NCI-H187 treated with DMSO at 0.1 percent for 48 hours (cell line): ENCODE measurements at places on chromosomes 7 and 10.

GRCh38 chr10:113604572-113604971, 51.7 kb downstream of the HABP2 start:
- no peak for DNase-seq

DNA sequence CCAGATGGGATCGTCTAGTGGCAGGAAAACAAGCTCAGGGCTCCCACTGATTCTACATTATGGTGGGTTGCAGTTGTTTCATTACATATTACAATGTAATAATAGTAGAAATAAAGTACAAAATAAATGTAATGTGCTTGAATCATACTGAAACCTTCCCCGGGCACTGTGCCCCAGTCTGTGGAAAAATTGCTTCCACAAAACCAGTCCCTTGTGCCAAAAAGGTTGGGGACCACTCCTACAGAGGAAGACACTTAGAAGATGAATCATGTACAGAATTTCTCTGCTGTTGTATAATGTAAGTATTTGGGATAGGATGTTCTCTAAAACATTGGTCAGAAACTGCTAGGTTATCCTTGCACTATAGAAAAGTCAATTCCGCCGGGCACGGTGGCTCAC, 11.3 kb upstream of the PHYH start:
- DNase-seq: no peak

- no peak for DNase-seq
Measured at GRCh38 chr7:36900988-36901710, 176.9 kb upstream of the AOAH start.

DNA sequence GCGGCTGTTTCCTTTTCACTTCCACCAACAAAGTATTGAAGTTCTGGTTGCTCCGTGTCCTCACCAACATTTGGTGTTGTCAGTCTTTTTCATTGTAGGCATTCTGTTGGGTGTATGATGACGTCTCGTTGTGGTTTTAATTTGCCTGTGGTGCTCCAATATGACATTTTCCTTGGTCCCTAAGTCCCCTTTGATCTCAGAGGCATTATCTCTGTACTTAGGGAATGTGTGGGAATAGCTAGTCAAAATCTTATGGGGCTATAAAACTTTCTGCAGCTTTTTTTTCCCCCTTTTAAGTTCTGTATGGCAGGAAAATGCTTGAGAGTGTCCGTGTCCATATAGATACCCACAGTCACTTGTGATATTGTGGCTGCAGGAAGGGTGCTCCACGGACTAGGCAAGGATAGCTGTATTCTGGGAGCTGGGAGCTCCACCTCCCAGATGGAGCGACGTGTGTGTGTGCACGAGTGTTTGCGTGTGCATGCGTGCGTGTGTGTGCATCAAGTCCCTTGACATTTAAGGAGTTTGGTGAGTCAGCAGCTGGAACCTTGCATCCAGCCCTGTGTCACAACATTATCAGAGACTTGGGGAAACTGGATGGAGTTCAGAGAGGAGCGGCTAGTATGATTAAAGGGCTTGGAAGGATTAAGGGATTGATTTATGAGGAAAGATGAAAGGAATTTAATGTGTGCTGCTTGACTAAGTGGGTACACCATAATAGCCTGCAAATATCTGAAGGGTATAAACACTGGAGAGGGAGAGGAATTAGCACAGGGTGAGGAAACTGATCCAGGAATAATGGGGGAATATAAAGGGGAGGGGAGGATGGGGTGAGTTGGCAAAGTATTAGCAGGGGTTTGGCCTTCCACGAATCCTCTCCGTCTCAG, 66.8 kb downstream of the LRMDA start:
- DNase-seq: no peak

- no peak for DNase-seq
Measured at GRCh38 chr10:112539340-112539739, 92.3 kb downstream of the VTI1A start.

DNA sequence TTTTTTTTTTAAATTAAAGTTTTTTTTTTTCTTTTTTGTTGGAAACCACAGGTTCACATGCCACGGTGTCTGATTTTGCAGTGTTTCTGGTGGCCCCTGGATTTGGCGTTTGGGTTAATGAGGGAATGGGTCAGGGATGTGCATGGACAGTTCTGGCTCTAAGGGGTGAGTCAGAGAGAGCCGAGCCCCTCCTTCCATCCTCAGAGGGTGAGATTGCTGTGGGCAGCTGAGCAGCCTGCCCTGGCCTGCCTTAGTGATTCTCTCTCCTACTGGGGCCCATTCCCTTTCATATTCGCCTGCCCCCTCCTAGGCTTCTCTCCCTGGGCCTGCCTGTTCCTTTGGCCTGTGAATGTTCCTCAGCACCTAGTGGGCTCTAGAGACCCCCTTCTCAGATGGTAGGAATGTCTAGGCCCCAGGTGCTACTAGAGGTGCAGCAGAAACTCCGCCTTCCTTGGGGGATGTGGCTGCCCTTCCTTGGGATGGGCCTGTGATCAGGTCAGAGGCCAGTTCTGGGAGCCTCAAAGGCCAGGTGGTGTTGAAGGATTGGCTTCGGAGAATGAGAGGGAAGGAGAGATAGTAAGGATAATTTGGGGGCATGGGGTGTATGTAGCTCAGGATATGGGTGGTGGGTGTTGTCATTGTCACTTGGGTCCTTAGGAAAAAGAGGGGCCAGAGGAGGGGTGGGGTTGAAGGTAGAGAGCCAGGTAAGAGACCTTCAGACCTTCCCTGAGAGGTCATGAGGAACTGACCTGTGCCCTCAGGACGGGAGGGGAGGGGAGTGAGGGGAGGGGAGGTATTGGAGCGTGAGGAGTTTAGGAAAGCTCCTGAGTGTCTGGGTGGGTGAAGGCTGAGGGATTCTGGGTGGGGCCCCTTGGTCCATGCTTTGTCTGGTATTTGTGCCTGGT, 19.8 kb downstream of the TSPAN14 start:
- no peak for DNase-seq

- no peak for DNase-seq
Measured at GRCh38 chr7:139679731-139680594, 97.8 kb downstream of the HIPK2 start.

GRCh38 chr10:4672201-4672600, 153.8 kb upstream of the AKR1E2 start:
- DNase-seq: no peak

GRCh38 chr10:77409697-77410471, 227.7 kb downstream of the KCNMA1 start:
- no peak for DNase-seq

GRCh38 chr10:64060389-64060788, 539.2 kb downstream of the REEP3 start:
- DNase-seq: no peak

DNA sequence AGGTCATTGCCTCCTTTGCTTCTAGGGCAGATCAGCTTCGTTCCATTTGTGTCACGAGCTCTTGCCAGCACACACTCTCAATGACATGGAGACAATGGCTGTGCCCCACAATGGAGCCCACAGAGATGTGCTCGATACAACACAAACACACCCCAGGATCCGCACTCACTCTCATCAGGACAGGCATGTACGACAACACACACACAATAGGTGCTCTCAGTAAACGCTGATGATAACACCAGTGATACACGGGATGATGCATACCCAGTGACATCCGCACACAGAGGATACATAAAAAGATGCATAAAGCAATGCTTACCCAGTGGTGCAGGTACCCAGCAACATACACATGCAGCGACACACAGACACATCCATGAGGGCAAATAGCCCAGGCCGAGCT, 61.2 kb upstream of the LBX1 start:
- no peak for DNase-seq

DNA sequence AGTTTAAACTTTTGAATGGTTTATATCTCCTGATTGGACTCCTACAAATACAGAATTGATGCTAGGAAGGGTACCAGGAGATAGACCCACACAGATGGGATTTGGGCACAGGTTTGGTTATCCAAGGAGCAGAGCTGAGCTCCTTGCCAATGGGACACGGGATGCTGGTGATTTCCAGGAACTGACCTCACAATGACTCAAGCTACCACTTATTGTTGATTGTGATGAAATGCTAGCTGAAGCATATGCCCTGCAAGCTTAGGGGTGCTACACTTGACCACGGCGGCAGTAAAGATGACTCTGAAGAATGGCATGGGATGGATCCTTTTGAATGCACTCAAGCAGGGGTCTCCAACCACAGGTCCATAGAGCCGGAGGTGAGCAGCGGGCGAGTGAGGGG, 45.5 kb upstream of the VKORC1L1 start:
- no peak for DNase-seq

- no peak for DNase-seq
Measured at GRCh38 chr10:24716295-24716694, 7.4 kb downstream of the ARHGAP21 start.

DNA sequence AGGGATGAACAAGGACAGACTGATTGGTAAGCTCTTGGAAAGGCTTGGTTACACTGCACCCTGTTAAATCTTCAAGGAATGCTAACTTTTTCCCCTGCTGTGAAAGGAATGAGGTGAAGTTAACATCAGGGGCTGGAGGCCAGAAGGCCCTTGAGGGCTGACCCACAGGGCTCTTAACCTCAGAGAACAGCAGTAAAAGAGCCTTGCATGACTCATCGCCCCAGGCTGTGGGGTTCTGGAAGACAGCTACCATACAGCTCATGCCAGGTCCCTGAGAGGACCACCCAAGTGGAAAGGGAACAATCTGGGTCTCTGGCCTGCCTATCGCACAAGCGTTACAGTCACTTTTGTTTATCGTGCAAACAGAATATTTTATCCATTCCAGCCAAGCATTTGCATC, 54.4 kb downstream of the CYP2C9 start:
- DNase-seq: no peak

DNA sequence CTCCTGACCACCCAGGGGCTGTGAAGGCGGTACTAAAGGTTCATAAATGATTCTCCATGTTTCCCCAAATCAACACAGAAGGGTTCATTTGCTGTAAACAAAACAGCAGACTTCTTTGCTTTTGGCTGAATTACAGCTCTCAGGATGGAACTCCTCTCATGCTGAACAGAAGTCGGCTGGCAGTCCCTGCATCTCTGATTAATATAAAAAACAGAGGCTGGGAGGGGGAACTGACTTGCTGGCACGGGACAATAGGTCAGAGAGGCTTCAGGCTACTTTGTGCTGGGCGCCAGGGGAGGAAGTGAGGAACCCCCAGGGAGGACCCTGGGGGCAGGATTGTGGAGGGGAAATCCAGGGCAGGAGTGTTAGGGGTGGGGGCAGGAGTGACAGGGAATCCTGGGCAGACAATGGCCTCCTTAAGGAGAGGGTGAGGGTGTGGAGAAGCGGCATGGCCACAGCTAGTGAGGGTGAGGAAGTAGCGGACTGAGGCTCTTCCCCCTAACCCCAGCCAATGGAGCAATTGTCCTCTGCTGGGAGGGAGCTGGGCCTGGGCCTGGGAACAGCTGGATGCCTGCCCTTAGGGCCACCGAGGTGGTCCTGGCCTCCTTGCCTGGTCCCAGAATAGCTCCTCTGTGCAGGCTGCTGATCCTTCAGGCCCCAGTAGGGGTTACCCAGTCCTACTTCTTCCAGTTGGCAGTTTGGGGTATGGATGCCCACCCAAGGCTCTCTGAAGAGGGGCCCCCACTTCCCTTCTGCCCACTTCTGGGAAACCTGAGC, 9.2 kb upstream of the SFRP5 start:
- DNase-seq: no peak

DNA sequence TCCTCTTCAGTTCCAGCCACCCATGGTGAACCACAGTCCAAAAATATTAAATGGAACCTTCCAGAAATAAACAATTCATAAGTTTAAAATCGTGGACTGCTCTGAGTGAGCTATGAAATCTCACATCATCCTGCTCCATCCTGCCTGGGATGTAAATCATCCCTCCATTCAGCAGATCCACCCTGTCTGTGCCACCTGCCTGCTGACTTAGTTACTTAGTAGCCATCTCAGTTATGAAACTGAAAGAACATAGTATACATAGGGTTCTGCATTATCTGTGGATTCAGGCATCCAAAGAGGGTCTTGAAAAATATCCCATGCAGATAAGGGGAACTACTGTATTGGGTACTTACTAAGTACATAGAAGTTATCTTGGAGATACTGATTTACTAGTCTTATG, 89.0 kb downstream of the ST8SIA6 start:
- DNase-seq: no peak

DNA sequence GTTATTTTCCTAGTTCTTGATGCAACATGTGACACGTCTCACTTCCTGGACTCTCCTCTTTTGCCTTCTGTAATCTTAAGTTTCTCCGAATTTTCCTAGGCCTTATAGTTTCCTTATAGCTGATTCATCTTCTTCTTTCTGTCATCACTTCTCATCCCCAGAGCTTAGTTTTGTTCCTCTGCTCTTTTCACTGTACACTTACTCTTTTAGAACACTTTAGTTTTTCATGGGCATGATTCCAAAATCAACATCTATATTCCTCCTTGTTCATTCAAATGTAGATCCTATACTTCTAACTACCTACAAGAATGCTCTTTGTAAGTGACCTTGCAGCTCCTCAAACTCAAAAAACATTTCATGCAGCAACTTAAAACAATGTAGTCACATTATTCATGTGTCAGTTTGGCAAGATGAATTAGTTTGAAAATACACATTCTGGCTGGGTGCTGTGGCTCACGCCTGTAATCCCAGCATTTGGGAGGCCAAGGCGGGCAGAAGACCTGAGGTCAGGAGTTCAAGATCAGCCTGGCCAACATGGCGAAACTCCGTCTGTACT, 13.1 kb upstream of the SLC26A3 start:
- no peak for DNase-seq

GRCh38 chr7:14691597-14692203, 210.9 kb downstream of the DGKB start:
- no peak for DNase-seq

DNA sequence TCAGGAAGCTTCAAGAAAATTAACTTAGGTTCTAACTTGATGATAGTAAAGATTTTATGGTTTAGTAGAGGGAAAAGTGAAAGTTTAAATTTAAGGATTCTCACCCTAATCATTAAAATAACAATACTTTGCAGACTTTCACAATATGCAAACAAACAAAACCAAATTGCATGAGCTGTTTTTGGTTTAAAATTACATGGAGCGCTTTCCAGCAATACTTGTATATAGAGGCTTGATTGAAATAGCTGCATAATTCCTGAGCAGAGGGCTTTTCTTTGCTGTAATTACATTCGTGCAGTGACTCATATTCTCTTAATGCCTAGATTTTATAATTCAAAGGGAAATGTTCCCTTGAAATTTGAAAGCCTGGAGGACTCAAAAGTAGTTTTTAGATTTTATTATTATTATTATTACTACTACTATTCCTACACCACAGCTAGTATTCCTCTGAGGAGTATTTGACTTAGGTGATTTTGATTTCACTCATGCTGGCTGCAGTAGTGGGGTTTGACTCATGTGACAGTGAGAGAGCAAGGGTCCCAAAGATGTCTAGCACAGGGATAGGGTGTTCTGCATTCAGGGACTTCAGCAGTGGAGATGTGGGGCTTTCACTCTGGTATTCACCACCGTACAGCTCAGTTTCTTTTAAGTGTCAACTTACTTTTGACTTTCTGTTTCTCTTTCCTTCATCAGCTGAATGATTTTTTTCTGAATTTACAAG, 138.1 kb downstream of the ADAM22 start:
- DNase-seq: no peak

- DNase-seq: no peak
Measured at GRCh38 chr7:87451187-87451586, 24.3 kb downstream of the ABCB4 start.

GRCh38 chr10:21202776-21203462, 305.8 kb upstream of the NEBL start:
- DNase-seq: no peak
